ENCODE measurements at places on chromosomes 6 and 20. TPM values are rescaled to one million over a fixed set of nuclear protein-coding genes. Genes with fewer than 3 reads are reported as not detected.

GRCh38 chr20:47775039-47775438 is 10.2 kb downstream of the SULF2 start:
- no peak overlapping the region for H3K27ac ChIP-seq
- no peaks in the 10 kb centered on the region for H3K27me3 ChIP-seq
- H3K4me1 ChIP-seq = no peaks in the 10 kb centered on the region

DNA sequence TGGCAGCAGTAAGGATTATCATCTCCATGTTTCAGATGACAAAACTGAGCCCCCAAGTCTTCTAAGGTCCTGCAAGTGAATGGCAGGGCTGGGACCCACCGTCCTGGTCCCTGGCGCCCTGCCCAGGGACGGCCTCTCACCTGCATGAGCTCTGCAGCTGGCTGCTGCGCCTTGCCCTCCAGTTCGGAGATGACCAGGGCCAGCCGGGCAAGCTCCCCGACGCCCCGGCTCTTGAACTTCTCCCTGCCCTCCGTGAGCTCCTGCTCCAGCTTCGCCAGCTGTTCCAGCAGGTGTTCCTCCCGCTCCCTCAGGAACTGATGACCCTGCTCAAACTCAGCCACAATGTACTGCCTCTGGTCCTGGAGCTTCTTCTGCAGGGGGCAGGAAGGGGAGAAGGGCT is 16.8 kb downstream of the TRIM26 start:
- H3K27me3 ChIP-seq = no peaks in the 10 kb centered on the region
- H3K36me3 ChIP-seq = peaks cover 16% of the 10 kb centered on the region
- no peaks in the 10 kb centered on the region for H3K4me1 ChIP-seq
- H3K4me3 ChIP-seq = no peak overlapping the region

GRCh38 chr6:137863091-137863797 is 3.8 kb upstream of the TNFAIP3 start:
- H3K27me3 ChIP-seq = no peaks in the 10 kb centered on the region
- H3K4me3 ChIP-seq = no peak overlapping the region
- no peak overlapping the region for H3K27ac ChIP-seq
- no peak for DNase-seq

- peaks cover 12% of the 10 kb centered on the region for H3K4me1 ChIP-seq
- H3K4me3 ChIP-seq = no peak overlapping the region
- no peaks in the 10 kb centered on the region for H3K27me3 ChIP-seq
- peaks cover 4% of the 10 kb centered on the region for H3K36me3 ChIP-seq
These were observed 16.7 kb downstream of the PCMT1 start for GRCh38 chr6:149766156-149766769.

DNA sequence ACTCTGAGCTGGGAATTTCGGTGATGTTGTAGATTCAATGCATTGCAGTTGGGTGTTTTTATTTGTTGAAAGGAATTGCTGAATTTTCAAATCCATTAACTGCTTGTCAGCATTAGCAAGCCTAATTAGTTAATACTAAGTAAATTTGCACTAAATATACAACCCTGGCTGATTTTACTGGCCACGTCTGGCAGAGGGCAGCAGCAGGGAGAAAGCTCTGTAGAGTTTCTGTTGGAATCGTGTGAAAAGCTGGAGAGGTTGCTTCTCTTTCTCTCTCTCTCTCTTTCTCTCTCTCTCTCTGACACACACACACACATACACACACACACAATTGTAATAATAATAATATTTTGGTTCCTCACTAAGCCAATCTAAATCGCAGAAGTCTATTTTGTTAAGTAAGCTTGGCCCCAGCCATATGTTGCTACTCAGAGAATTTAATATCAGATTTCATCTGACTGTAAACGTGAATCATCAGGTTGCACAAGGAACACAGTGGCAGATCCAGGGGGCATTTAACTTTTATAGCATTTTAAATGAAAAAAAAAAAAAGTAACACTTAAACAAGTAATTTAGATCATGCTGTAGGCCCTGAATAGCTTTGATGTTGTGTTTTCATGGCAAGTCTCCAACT is 289.5 kb downstream of the ESR1 start:
- no peaks in the 10 kb centered on the region for H3K4me1 ChIP-seq
- no peak for DNase-seq
- no peak overlapping the region for H3K4me3 ChIP-seq
- no peaks in the 10 kb centered on the region for H3K36me3 ChIP-seq
- H3K27ac ChIP-seq = no peak overlapping the region

DNA sequence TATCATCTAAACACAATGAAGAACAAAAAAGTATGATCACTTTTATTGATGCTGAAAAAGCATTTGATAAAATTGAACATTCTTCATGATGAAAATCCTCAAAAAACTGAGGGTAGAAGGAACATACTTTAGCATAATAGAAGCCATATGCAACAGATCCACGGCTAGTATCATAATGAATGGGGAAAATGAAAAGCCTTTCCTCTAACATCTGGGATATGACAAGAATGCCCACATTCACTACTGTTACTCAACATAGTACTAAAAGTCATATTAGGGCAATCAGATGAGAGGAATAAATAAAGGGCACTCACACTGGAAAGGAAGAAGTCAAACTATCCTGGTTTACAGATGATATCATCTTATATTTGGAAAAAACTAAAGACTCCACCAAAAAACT is 256.6 kb downstream of the RFPL4B start:
- no peaks in the 10 kb centered on the region for H3K27me3 ChIP-seq
- no peak overlapping the region for H3K4me3 ChIP-seq
- no peak overlapping the region for H3K27ac ChIP-seq
- no peaks in the 10 kb centered on the region for H3K4me1 ChIP-seq
- no peaks in the 10 kb centered on the region for H3K36me3 ChIP-seq

GRCh38 chr6:162942866-162943265 is 215.1 kb downstream of the PACRG start:
- no peak overlapping the region for H3K27ac ChIP-seq
- no peak for DNase-seq
- no peaks in the 10 kb centered on the region for H3K27me3 ChIP-seq
- no peaks in the 10 kb centered on the region for H3K36me3 ChIP-seq

DNA sequence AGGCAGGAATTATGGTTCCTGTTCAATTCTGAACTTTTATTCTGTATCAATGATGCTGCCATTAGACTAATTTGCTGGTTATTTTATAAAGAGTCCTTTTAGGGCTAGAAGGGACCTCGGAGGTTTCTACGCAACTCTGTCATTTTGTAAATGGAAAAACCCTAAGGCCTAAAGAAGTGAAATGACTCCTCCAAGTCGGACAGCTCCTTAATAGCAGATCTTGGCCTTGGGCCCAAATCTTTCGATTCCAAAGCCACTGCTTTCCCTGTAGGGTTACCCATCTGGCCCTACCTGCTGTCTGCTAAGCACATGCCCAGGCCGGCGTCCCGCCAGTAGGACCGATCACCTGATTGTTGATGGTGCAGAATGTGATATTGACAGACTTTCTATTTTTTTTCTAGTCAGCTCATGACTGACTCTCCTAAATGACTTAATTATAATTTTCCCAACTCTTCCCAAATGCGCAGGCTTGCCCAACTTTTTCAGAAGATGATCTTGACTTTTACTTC is 40.2 kb downstream of the PLEKHG1 start:
- DNase-seq = no peak
- H3K36me3 ChIP-seq = no peaks in the 10 kb centered on the region
- no peak overlapping the region for H3K27ac ChIP-seq
- no peak overlapping the region for H3K4me3 ChIP-seq
- peaks cover 8% of the 10 kb centered on the region for H3K27me3 ChIP-seq

- H3K4me3 ChIP-seq = no peak overlapping the region
- H3K27ac ChIP-seq = no peak overlapping the region
- H3K27me3 ChIP-seq = no peaks in the 10 kb centered on the region
- no peaks in the 10 kb centered on the region for H3K4me1 ChIP-seq
These were observed 15.7 kb upstream of the SIRT5 start for GRCh38 chr6:13558718-13559117.

GRCh38 chr6:43052225-43052841 is 1.3 kb downstream of the CUL7 start:
- peaks cover 17% of the 10 kb centered on the region for H3K4me1 ChIP-seq
- DNase-seq = no peak
- H3K4me3 ChIP-seq = peak overlapping the region; percentile 67
- H3K27ac ChIP-seq = peak overlapping the region; percentile 84
- no peaks in the 10 kb centered on the region for H3K27me3 ChIP-seq
- no peaks in the 10 kb centered on the region for H3K36me3 ChIP-seq

GRCh38 chr6:33126101-33126714 is 50.4 kb downstream of the HLA-DPB1 start:
- no peaks in the 10 kb centered on the region for H3K36me3 ChIP-seq
- H3K4me1 ChIP-seq = no peaks in the 10 kb centered on the region
- no peak overlapping the region for H3K27ac ChIP-seq
- H3K27me3 ChIP-seq = peaks cover 5% of the 10 kb centered on the region
- no peak for DNase-seq

GRCh38 chr6:3297909-3298308 is 39.2 kb downstream of the PSMG4 start:
- H3K27ac ChIP-seq = no peak overlapping the region
- DNase-seq = no peak
- H3K4me1 ChIP-seq = peaks cover 15% of the 10 kb centered on the region
- H3K4me3 ChIP-seq = no peak overlapping the region
- H3K27me3 ChIP-seq = no peaks in the 10 kb centered on the region

DNA sequence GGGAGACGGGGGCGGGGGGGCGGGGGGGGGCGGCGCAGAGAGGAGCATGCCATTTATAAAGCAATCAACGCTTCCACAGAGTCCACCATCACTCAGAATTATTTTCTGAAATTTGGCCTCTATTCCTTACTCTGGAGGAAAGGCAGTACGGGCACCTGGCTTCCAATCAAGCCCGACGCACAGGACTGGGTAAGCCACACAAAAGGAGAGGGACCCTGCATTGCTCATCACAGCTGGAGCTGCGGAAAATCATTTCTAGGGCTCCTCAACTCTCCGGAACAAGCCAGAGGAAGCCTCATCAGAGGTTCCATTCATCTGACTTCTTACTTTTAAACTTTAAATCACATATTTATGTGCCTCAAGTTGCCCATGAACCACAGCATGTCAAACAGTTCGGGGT is 55.9 kb downstream of the TTI1 start:
- no peaks in the 10 kb centered on the region for H3K27me3 ChIP-seq
- H3K4me3 ChIP-seq = no peak overlapping the region
- H3K36me3 ChIP-seq = no peaks in the 10 kb centered on the region
- no peaks in the 10 kb centered on the region for H3K4me1 ChIP-seq
- DNase-seq = no peak
- H3K27ac ChIP-seq = no peak overlapping the region

- H3K27ac ChIP-seq = peak overlapping the region; percentile 89
- H3K4me3 ChIP-seq = peak overlapping the region; percentile 27
- no peaks in the 10 kb centered on the region for H3K27me3 ChIP-seq
These were observed 2.1 kb upstream of the RBM38 start for GRCh38 chr20:57388953-57389694.

DNA sequence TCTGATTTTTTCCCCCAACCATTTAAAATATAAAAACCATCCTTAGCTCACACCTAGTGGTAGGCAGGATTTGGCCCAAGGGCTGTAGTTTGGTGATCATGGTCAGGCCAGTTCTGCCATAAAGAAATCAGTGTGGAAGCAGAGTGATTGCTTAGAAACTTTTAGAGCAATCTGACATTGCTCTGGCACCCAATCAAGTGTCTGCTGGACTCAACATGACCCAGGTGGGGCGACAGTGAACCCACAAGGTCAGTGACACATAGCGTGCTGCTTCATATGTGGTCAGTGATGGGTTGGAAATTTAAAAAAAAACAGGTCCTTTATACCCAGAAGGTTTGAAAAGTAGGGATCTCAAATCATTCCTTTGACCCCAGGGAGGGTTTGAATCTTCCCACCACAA is 107.9 kb downstream of the BANF2 start:
- H3K4me1 ChIP-seq = peaks cover 8% of the 10 kb centered on the region
- H3K4me3 ChIP-seq = no peak overlapping the region
- no peaks in the 10 kb centered on the region for H3K36me3 ChIP-seq
- H3K27me3 ChIP-seq = no peaks in the 10 kb centered on the region

GRCh38 chr6:111625461-111626391 is 20.0 kb upstream of the TRAF3IP2 start:
- H3K4me1 ChIP-seq = peaks cover 4% of the 10 kb centered on the region
- DNase-seq = no peak
- no peaks in the 10 kb centered on the region for H3K36me3 ChIP-seq
- H3K27me3 ChIP-seq = no peaks in the 10 kb centered on the region

The EPB41L1 gene
- 8.6 TPM for total RNA-seq

The OCSTAMP gene
- total RNA-seq = not detected

The SLC17A3 gene
- total RNA-seq = not detected

The EPB41L2 gene
- total RNA-seq = 199 TPM

The LY6G6F gene
- total RNA-seq = not detected

The WFDC12 gene
- total RNA-seq = not detected

The PHACTR1 gene
- total RNA-seq = 0.05 TPM

The TSPO2 gene
- total RNA-seq = not detected

The HTR1B gene
- total RNA-seq = 14.0 TPM

The WFDC10B gene
- total RNA-seq = not detected

The OTOR gene
- total RNA-seq = not detected

The ADGRF5 gene
- 0.18 TPM for total RNA-seq

The MCHR2 gene
- not detected for total RNA-seq

The KHDRBS2 gene
- total RNA-seq = not detected
